Epithelial cell of umbilical artery (primary cell): ENCODE measurements at places on chromosomes 5 and 9. TPM values are rescaled to one million over a fixed set of nuclear protein-coding genes. Genes with fewer than 3 reads are reported as not detected.

IL3 gene
- not detected in 2 replicates for total RNA-seq

COL23A1 gene
- total RNA-seq, result under 0.01 and 0.15 TPM in 2 replicates

SH3TC2 gene
- total RNA-seq, result 5.8 and 7.8 TPM in 2 replicates

TMEM232 gene
- total RNA-seq, result 1.3 and 1.5 TPM in 2 replicates

AHRR gene
- 2.4 and 12.3 TPM in 2 replicates for total RNA-seq
